Endothelial cell of umbilical vein (primary cell): ENCODE measurements at places on chromosomes 6 and 20. TPM values are rescaled to one million over a fixed set of nuclear protein-coding genes. Genes with fewer than 3 reads are reported as not detected.

LAMP5 gene
- not detected in 2 replicates for total RNA-seq

CDH22 gene
- not detected in 2 replicates for total RNA-seq

FAM209B gene
- not detected in 2 replicates for total RNA-seq

NNAT gene
- 2.3 and 10.7 TPM in 2 replicates for total RNA-seq

LCA5 gene
- 4.2 and 4.9 TPM in 2 replicates for total RNA-seq

CST3 gene
- total RNA-seq = 251 and 260 TPM in 2 replicates

ARHGAP18 gene
- 86.1 and 111 TPM in 2 replicates for total RNA-seq

CST9 gene
- not detected in 2 replicates for total RNA-seq

HDGFL1 gene
- total RNA-seq = not detected in 2 replicates
